Renal cortex interstitium (tissue), 15 donors: ENCODE measurements at places on chromosomes 2 and 18. TPM values are rescaled to one million over a fixed set of nuclear protein-coding genes. Genes with fewer than 3 reads are reported as not detected.
A peak's percentile ranks its signal among the peaks of the same experiment; 100 is the strongest.

GYPC gene
- polyA plus RNA-seq, result 65.5 TPM

SCYGR4 gene
- polyA plus RNA-seq, result not detected

PAX8 gene
- 302 TPM for polyA plus RNA-seq

ID2 gene
- polyA plus RNA-seq, result 296 TPM

LRP2 gene
- 221 TPM for polyA plus RNA-seq

LRRC30 gene
- polyA plus RNA-seq, result 0.29 TPM

DNA sequence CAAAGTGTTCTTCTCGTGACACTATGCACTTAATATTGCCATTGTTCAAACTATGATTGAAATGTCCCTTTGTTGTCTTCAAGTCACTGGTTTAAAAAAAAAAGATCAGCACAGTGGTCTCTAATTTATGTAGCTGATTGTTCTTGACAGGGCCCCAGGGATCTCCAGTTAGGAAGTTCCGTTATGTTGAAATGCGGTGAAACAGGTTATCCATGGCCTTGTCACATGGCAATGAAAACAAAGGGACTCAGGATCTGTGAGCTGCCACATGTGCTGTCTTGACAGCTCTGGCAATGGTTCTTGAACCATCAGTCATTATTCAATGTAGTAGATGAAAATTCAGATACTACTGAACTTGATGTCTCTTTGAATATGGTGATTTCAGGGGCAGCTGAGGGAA is 147.4 kb downstream of the SETBP1 start:
- DNase-seq, result no peak

DNA sequence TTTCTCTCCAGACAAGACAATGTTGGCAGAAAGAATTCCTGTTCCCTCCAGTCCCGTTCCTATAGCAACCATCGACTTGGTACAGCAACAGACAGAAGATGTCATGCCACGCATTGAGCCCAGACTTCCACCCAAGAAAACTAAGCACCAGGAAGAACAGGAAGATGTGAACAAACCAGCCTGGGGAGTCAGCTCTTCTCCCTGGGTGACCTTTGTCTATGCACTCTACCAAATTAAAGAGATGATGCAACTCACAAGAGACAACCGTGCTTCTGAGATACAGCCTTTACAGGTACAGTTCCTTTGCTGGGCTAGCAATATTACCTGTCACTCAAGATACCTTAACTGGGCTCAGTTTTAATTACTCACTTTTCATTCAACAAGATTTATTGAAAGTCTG is 37.1 kb downstream of the NEMP2 start:
- no peak for DNase-seq

DNA sequence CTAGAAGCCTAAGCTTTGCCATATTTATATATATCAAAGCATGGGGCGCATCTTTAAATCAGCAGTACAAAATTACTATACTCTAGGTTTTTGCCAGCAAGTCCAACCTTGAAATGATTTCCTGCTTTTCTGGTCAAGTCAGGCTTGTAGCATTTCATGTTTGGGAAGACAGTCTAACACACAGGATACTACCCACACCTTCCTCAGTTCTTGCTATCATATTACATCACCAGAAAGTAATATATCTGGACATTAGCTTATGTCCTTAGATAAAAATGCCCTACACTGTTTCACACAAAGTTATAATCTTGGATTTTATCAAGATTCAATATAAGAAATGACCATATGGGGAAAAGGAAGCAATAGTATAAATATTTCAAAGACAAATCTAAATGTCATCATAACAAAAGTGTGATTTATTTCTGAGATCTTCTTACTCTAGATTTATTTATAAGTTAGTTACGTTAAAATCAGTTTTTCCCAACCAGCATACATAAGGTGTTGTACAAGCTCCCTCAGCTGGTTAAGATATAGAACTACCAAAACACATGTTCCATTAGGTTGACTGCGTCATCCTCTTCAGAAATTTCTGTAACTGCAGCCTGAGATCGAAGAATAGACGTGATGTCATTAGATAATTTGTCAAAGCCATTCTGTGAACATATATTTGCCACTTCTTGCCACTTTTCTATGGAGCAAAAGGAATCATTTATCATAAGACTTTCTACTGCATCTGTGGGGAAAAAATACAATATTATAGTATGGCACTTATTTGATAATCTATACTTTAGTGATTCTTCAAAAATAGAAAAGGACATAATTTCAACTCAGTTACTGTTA is 56.6 kb downstream of the CLHC1 start:
- DNase-seq, result no peak

- DNase-seq, result peak; percentile 67
Observed at GRCh38 chr2:159942146-159942545, 120.3 kb downstream of the PLA2R1 start.

GRCh38 chr2:165064743-165065142 is 109.4 kb upstream of the SLC38A11 start:
- DNase-seq, result no peak

DNA sequence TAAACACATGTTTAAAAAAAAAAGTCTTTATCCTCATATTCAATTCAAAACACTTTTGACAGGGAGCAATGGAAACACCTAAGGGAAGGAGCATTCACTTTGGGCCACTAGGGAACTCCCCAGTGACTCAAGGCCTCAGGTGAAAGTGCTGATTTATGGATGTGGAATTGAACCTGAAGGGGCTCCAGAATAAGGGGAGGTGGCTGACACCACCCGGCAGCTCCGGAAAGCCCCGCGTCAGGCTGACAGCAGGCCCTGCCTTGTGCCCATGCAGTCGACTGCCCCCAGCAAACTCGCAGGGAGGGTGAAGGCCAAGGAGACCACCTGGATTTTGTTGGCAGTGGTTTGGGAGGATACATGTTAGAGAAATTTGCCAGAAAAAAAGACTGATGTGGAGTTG is 275.3 kb upstream of the NCKAP5 start:
- no peak for DNase-seq

DNA sequence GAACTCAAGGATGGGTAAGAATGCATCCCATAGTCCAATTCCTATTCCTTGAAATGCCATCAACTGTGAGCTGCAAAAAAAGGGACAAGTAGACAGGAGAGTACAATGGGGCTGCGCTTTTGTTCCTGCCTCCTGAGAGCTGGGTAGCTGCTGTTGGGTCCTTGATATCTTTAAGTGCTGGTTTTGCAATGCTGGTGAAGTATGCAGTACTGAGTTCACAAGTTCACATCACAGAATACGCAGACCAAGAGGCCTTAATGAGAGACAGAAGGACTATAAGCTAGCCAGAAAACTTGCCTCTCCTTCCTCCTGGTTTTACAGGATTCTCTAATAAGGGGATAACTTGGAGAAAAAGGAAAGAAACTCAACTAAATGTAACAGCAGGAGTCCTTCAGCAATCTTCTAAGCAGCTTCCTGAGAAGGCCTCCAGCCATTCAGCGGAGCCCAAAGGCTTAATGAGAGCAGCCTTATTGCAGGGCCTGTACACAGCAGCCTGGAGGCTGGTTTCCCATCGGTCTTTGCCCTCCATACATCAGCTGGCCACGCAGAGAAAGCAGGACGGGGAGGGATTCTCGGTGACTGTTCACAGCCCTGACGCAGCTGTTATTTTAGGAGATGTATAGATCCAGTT is 293.1 kb downstream of the CDCA7 start:
- peak; percentile 49 for DNase-seq

DNA sequence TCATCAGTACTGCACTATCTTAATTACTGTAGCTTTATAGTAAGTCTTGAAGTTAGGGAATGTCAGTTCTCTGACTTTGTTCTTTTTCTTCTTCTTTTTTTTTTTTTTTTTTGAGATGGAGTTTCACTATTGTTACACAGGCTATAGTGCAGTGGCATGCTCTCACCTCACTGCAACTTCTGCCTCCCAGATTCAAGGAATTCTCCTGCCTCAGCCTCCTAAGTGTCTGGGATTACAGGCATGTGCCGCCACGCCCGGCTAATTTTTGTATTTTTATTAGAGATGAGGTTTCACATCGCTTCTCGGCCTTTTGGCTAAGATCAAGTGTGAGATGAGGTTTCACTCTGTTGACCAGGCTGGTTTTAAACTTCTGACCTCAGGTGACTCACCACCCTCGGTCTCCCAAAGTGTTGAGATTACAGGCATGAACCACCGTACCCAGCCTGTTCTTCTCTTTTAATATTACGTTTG is 41.9 kb upstream of the TANC1 start:
- no peak for DNase-seq

DNA sequence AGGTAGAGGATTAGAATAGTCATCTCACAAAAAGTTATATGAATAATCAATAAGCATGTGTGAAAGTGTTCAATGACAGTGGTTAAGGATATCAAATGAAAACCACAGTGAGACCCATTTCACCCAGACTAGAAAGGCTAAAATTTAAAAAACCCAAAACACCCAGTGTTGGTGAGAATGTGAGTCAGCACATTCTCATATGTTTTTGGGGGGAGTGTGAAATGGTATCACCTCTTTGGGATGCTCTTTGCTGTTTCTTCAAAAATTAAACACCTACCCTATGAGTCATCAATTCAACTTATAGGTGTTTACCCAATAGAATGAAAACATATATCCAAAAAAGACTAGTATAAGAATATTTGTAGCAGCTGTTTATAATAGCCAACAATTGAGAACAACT is 69.8 kb downstream of the MAP3K20 start:
- no peak for DNase-seq

DNA sequence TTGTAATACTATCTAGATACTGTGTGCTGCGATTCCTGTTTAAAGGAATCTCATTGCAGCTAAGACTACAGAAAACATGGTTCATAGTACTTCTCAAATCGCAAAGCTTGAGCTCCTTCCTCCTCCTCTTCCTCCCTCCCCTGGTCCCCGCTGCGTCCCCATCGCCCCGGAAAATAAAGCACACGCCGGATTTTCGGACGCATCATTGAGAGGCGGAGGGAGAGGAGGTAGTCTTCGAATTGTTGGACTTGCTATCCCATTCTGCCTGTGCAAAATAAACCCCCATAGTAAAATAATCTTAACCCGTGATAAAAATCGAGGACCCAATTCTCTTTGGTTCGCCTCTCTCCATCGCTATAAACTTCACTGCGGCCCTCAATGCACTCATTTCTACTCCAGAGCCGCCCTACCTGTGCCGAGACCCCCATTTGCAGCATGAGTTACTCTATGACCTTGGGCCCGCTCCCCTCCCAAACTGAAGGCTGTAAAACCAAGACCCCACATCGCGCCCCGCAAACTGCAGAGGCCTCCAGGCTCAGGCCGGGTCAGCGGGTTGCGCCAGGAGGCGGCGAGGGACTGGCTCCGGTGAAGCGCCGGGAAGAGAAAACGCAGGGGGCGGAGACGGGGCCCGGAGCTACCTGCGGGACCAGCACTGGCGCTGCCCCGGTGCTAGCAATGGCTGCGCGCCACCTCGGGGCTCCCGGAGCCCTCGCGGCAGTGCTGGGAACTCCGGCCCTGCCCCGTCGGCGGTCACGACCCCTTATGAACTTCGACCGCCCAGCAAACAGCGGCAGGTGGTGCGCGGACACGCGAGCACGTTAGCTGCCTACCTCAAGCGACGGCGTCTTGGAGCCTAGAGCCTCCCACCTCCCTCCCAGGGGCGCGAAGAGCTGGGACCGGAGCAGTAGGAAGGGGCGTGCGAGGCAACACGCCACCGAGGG is 649 bp downstream of the ESCO1 start:
- peak; percentile 20 for DNase-seq

DNA sequence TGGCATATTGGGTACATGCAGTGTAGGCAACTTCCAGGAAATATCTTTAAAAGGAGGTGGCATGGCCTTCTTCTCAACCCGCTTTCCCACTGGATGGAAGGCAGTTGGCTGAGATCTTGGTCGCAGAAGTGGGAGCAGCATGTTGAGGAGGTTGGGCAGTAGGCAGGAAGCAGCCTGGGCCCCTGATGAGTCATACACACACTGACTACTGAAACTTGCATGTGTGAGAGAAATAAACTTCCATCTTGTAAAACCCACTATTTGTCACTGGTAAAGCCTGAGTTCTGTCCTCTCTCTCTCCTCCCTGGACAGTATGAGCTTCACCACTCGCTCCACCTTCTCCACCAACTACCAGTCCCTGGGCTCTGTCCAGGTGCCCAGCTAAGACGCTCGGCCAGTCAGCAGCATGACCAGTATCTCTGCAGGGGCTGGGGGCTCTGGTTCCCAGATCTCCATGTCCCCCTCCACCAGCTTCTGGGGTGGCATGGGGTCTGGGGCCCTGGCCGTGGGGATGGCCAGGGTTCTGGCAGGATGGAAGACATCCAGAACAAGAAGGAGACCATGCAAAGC is 233.8 kb upstream of the SPRED2 start:
- DNase-seq, result no peak

- DNase-seq, result no peak
Observed at GRCh38 chr18:6289843-6290242, 124.9 kb downstream of the L3MBTL4 start.

DNA sequence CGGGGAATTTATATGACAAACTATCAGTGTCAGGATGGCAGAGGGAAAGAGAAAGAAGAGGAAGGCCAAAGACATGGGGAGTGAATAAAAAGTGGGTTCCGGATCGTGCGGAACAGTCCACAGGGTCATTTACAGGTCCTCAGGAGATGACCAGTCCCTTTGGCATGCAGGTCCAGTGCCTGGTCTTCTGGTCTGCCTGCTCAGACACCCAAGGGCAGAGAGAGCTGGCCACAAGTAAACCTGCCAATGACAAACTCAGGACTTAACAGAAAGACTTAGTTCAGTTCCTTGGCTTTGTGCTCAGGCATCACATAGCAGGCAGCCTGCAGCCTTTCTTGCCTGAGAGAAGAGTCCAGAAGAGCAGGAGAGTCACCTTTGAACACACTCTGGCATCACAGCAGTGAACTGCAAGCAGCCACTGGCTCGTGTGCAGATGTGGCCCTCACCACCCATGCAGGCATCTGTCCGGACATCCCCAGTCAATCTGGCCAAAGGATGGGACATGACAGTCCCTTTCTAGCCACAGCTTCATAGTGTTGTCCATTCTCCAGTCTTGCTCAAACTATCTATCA is 14.0 kb downstream of the TMEM127 start:
- DNase-seq, result no peak
